ENCODE measurements at places on chromosomes 2 and 18. TPM values are rescaled to one million over a fixed set of nuclear protein-coding genes. Genes with fewer than 3 reads are reported as not detected.

SERPINB13 gene
- total RNA-seq, result not detected

- DNase-seq, result no peak
Measured at GRCh38 chr2:35447215-35447614, 908.4 kb upstream of the CRIM1 start.

DNA sequence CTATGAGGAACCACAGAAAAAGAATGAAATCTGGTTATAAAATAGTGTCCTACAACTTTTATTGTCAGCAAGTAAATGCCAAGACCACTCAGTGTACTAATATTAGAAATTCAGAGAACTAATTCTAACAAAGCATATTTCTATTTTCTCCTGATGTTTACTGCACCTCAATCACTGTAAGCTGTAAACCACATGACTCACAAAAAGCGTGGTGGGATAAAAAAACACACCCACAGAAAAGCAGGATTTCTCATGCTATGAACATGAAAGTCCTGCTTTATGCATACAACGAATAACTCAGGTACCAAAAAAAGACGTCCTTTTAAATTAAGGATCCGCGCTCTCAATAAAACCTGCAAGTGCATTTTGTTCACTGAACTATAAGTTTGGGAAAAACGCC is 797 bp downstream of the TXNL4A start:
- DNase-seq, result peak; percentile 37

C2orf81 gene
- total RNA-seq, result 3.9 TPM

DNA sequence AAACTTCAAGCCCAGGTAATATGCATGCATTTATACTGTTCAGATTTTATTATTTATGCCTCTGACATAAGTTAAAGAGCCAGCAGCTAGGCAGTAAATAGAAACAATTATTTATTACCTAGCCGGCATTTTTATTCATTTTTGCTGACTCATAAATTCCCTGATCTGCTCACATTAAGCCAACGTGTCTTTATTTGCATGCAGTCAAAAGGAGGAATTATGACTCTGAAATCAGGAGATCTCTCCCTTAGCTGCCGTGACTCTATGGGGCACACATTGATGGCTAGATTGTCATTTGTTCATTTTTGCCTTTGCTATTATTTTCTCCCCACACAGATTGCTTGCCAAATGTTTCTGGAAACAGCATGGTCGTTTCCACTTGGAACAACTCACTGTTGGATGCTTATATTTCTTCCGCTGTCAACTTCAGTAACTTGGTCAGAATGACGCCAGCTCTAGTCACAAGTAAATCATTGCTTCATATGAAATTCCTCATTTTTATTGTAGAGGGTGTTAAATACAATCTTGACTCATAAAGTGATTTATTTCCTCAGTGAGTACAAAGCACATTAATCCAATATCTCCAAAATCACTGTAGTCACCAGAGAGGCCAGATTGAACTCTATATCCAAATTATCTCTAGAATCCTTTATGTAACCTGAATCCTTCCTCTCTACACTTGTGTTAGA is 15.9 kb upstream of the ZBTB14 start:
- DNase-seq, result no peak

DNA sequence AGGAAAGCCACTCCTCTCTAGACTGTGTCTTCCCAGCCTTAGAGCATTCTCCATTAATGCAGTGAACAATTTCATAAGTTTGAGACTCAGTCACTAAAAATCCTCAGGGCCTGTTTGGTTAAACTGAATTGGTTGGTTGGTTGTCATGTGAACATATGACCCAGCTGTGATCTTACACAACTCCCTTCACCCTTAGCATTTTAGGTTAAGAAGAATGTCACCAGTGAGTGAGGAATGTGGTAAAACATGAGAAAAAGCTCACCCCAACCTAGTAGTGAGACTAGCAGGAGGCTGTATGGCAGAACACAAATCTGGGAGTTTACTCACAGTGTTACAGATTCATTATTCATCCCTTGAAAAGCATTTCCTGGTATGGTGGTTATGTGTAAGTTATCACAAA is 32.4 kb downstream of the LHCGR start:
- DNase-seq, result peak; percentile 86

DNA sequence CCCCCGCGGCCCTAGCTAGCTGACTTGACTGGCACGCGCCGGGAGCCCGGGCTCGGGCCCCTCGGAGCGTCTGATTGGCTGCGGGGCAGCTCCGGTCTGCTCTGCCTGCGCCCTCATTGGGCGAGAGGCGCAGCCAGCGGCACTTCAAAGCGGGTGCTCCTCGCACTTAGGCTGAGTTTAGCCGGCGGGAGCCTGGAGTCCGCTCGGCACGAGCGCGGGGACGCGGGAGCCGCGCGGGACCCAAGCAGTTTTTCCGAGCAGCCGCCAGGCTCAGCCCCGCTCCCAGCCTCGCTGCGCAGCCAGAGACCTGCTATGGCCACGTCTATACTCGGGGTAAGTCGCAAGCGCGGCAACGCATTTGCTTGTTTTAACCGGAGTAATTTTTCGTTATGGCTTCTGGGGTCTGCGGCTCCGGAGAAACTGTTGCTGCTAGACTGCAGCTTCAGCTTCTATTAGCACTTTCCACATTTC is at the start of gene SP9:
SP9 (plus strand) TSS at position 174 of the 471 bp plus-strand sequence; CDS start at position 313, 139 bp downstream.
- DNase-seq, result no peak

DNA sequence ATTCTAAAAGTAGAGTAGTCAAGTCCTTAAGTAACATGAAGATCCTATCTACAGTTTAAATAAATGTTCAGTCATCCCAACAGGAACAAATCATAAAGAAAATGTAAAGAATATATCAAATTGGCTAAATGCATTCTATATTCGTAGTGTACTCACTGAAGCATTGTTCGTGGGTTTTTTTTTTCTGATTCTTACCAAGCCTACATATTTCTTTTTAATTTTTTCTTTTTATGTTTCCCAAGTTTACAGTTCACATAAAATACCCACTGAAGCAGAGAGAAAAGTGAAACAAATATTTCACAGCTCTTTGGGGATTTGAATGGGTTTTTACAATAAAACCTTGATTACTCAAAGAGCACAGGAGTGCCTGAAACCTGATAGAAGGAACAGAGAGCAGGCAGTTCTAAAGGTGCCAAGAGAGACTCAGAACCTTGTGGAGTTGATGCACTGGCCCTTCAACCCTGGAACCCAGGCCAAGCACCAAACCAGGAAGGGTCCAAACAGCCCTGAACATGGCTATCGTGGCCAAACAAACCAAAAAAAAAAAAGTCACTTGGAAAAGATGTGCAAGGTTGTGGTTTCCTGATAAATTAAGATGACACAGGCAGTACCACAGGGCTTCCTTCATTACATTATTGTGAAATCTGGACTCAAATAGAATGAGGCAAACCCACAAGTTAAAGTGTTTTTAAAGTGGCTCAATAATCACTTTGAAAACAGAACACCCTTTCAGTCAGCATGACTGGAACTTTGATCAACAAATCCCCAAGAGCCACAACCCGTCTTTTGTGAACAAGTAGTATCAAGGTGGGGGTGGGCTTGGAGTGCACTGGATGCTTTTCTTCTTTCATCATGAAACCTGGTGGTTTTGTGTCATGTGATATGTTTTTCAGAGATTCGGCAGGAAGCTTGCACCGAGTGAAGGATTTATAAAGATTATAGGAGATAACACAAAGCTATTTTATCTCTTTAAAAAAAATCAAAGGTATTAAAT is 245.0 kb upstream of the FN1 start:
- DNase-seq, result peak; percentile 100

HOXD3 gene
- total RNA-seq, result 26.9 TPM

GRCh38 chr2:166293984-166294383 is 81.8 kb downstream of the SCN9A start:
- DNase-seq, result no peak

GRCh38 chr2:177921726-177922125 is 150.9 kb downstream of the PDE11A start:
- DNase-seq, result no peak

COL6A3 gene
- 3.6 TPM for total RNA-seq

- DNase-seq, result no peak
Measured at GRCh38 chr2:25887624-25888242, 9.4 kb upstream of the ASXL2 start.

KCNK3 gene
- total RNA-seq, result 9.6 TPM

CCDC138 gene
- total RNA-seq, result 6.4 TPM

ERICH2 gene
- not detected for total RNA-seq

GRCh38 chr2:142723236-142723635 is 154.2 kb upstream of the KYNU start:
- no peak for DNase-seq

TBC1D8 gene
- total RNA-seq, result 22.8 TPM

INHA gene
- total RNA-seq, result not detected

DNA sequence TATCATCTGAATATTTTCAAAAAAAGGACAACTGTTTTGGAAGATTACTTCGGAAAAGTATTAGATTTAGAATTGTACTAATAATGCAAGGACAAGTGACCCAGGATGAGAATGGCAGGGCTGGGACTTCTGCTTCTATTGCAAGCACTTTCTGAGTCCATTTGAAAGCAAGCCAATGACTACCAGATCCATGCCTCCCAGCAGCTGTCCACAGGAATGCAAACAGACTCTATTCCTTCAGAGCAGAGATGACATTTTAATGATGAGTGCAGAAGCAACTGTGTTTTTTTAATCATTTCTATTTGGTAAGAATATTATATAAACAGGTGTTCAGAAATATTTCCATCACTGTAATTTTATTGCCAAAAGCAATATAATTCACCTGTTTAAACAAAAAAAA is 456.7 kb downstream of the SOX11 start:
- DNase-seq, result no peak

DNA sequence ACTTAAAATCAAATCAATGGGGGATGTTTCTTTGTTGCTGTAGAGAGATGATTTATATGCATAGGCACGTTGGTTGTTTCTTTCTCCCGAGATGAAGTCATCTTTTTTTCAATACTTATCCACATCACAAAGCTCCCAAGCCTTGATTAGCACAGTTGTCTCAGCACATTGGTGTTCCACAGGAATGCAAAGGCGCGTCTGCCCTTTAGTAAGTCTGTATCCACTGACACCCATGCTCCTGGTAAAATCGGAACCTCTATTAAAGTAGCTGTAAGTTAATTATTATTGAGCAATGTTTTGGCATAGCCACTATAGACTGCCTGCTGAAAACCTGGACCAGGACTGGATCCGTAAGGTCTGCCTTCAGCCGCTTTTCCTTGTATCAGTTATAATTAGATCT is 77.6 kb upstream of the RBM44 start:
- peak; percentile 96 for DNase-seq

DNA sequence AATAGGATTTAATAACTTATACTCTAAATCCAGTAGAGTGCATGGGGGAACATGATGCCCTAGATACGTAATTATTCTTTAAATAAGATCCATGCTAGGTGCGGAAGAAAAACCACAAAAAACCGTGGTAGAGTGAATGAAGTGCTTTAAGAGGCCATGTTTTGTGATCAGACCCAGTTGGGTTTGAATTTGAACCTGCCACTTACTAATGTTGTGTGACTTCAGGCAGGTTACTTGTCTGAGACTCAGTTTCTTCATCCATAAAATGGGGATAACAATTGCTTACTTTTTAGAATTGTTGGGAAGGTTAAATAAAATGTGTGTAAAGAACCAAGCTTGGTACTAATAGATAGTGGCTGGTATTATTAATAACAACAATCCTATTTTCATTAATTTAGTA is 17.2 kb downstream of the MIB1 start:
- no peak for DNase-seq

DNA sequence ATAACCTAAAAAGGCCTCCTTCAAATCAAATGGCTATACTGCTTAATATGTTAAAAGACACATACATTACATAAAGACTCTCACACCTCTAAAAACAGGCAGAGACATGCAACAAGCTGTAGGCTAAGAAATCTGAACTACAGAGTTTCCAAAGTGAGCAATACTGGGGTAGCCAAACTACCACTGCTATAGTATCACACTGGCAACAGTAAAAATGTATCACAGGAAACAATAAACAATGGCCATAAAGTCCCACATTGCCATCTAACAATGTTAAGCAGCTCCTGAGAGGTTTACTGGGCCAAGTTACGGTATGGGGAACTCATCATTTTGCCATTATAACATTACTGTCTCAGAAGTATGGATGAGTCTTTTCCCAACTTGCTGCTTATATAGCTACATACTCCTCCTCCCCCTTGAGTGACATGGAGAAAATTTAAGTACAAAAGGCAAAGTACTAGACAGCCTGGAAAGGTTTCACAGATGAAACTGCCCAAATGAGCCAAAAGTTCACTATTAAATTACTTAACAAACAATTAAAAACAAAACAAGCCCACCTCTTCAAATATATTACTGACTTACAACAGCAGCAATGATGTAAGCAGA is 50.3 kb downstream of the SS18 start:
- DNase-seq, result no peak

- DNase-seq, result no peak
Measured at GRCh38 chr18:24201699-24202687, 63.1 kb downstream of the CABYR start.

DNA sequence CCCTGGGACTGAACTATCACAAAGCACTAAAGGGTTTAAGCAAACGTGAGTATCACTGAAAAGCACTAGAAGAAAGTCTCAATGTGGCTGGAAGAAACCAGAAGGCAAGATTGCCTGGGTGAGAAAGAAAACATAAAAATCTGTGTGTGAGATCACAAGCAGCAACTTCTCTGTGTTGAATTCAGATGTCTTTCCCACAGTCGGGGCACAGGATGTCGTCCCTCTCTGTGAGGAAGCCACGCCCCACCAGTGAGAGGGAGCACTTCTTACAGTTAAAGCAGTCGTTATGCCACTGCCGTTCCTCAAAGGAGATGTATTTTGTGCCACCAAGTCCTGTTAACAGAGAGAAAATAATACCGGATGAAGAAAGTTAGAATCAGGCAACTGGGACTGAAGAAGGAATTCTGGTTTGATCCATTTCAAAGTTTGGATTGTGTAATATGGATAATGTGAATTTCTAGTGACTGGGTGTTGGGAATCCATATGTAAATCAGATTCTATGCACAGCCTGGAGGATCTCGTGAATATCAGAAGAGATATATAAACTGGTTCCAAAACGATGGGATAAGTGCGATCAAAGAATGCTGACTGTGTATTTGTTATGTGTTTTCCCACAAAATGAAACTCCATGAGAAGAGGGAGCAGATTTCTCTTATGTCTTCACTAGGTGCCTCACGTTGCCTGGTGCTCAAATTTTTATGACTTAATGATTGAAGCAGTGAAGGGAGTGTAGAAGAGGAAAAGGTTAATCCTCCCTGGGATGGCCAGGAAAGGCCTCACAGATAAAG is 24.0 kb downstream of the C2orf49 start:
- DNase-seq, result no peak

DNA sequence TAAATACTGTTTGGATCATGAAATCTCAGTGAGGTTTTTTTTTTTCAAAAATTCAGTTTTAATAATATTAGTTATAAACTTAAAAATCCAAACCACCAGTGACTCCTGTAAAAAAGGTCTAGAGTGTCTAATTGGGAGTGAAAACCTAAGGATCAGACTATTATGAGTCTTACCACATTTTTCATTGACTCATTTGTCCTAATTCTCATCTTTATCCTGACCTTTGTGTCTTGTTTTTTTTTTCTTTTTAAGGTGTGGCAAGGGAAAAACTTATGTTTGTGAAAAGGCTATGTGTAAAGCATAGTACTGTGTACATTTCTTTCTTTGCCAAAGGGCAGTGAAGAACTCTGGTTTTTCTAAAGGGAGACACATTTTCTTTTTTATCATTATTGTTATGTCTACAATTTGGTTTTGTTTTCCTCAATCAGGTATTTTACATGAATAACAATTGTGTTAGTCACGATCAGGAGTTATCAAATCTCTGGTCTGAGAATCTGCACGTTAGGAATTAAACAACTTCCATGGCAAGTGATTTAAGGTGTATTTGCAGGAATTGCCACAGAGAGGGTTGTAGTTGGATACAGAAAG is 52.6 kb downstream of the RHBDD1 start:
- DNase-seq, result peak; percentile 46

- no peak for DNase-seq
Measured at GRCh38 chr18:28095631-28096030, 81.3 kb downstream of the CDH2 start.
